Activated CD4-positive, alpha-beta memory T cell treated with anti-CD3 and anti-CD28 coated beads for 36 hours (primary cell): ENCODE measurements at places on chromosomes 11 and 22. TPM values are rescaled to one million over a fixed set of nuclear protein-coding genes. Genes with fewer than 3 reads are reported as not detected.

- DNase-seq: no peak
Observed at GRCh38 chr11:118325283-118325682, 17.2 kb downstream of the CD3D start.

GRCh38 chr11:93850594-93851018 is at the start of gene VSTM5:
Gene VSTM5 (minus strand): TSS chr11:93850618. CDS start chr11:93850502, 116 bp downstream.
- no peak for DNase-seq

GRCh38 chr11:409600-410483 is 5.0 kb downstream of the SIGIRR start:
- DNase-seq: no peak

Gene AIFM3
- total RNA-seq: not detected

- DNase-seq: no peak
Observed at GRCh38 chr22:44441401-44442185, 56.4 kb downstream of the RTL6 start.

DNA sequence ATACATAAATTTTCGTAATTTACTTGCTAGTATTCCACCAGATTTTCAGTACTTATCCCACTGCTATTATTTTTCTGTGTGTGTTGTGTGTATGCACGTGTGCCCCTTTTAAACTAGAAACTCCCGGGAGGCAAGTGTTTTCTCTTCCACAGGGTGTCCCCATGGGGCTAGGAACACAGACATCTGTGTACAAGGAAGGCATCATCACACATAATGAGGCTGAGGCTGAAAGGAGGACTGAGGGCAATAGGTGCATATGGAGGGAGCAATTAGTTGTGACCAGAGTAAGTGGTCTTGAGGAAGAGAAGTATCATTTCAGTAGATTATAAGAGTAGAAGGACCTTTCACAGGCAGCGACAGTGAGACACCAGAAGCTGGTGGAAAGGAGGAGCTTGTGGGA is 2.1 kb upstream of the DPAGT1 start:
- DNase-seq: no peak

Gene KIRREL3
- not detected for total RNA-seq

Gene TUBGCP6
- total RNA-seq: 43.8 TPM
